ENCODE measurements at places on chromosomes 1 and 21.

DNA sequence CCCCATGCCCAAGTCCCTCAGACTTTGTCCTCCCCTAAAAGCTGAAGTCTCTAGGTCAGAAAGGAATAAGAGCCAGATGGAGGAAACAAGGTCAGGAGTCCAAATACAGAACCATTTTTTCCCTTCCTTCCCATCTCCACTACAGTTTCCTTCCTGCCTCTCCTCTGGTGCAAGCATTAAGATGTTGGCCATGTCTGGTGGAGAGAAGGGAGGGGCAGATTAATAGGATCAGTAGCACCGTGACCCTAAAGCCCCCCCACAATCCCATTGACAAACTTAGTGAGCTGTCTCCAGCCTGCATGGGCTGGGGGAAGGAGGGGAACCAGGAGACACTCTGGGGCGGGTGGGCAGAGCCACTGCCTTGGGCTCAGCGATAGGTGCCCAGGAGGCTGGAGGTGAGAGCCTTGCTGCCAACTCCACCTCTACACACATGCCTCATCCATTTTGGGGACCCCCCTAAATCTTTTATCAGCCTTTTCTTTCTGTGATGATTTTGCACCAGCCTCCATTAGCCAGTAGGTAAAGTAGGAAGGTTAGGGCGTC lies 59.8 kb downstream of the RHBG start:
- no peak overlapping the region for H3K27ac ChIP-seq
- no peak overlapping the region for H3K4me3 ChIP-seq
- peaks cover 46% of the 10 kb centered on the region for H3K27me3 ChIP-seq
- no peaks in the 10 kb centered on the region for H3K4me1 ChIP-seq
- no peaks in the 10 kb centered on the region for H3K36me3 ChIP-seq

- no peak for DNase-seq
- H3K36me3 ChIP-seq, result no peaks in the 10 kb centered on the region
- H3K4me1 ChIP-seq, result no peaks in the 10 kb centered on the region
- no peaks in the 10 kb centered on the region for H3K27me3 ChIP-seq
- H3K4me3 ChIP-seq, result no peak overlapping the region
- no peak overlapping the region for H3K27ac ChIP-seq
Observed at GRCh38 chr1:240522122-240522822, 89.7 kb downstream of the GREM2 start.

DNA sequence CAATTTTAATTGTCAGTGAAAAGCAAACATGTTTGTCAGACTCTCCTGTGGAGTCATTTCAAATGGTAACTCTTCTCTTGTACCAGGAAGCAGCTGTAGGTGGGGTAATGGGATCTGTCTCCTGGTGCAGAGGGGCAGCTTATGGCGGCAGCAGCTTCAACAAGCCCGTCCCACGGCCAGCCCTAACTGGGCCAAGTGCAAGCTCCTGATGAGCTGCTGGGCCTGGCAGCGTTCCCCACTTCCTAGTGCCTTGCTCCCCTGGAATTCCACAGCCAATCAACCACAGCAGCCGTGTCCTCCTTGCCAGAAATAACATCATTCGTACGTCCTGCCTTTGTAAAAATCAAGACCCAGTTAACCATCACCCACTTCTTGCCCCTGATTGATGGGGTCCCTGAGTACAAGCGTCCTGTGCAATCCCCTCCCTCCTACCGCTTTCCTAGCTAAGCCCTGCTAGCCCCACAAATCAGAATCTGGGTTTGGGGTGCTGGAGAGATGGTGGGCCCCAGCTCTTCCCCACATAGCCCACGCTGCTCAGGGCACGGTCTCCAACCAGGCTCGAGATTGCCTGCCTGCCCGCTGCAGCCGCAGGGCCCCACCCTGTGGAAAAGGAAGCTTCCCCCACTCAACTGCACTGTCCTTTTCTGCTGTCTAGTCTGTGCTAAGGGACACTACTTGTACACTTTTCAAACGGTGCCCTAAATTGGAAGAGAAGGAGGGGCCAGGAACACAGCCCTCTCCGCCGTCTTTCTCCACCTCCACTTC lies 61.2 kb downstream of the TOR1AIP2 start:
- peaks cover 32% of the 10 kb centered on the region for H3K4me1 ChIP-seq
- no peaks in the 10 kb centered on the region for H3K36me3 ChIP-seq
- H3K4me3 ChIP-seq, result no peak overlapping the region
- DNase-seq, result no peak
- no peak overlapping the region for H3K27ac ChIP-seq

DNA sequence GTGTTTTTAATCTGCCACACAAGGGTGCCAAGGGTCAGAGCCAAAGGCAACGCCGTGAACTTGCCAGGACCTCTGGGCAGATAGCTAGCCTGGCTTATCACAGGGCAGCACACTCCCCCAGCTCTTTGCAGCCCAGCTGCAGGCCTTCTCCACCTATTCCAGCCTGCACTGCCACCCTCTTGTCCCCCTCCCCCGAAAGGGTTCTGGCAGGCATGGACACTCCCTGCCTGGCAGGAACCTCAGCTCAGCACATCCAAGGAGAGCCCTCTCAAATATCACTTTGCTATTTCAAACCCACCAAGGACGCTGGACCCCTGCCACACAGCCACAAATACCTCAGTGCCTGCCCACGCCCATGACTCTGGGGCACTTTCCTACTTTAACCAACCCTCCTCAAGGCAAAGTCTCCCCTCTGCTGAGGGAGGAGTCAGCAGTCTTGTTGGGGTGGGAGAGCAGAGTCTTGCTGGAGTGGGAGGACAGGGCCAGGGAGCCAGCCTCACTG lies 9.1 kb downstream of the SSBP3 start:
- DNase-seq, result peak; percentile 76
- no peak overlapping the region for H3K27ac ChIP-seq
- H3K27me3 ChIP-seq, result no peaks in the 10 kb centered on the region
- no peak overlapping the region for H3K4me3 ChIP-seq
- H3K4me1 ChIP-seq, result peaks cover 33% of the 10 kb centered on the region
- no peaks in the 10 kb centered on the region for H3K36me3 ChIP-seq

GRCh38 chr1:27473755-27474154 lies 16.2 kb downstream of the WASF2 start:
- H3K4me3 ChIP-seq, result no peak overlapping the region
- H3K27ac ChIP-seq, result peak overlapping the region; percentile 37
- H3K36me3 ChIP-seq, result no peaks in the 10 kb centered on the region
- peaks cover 14% of the 10 kb centered on the region for H3K4me1 ChIP-seq
